Activated gamma-delta T cell treated with anti-CD3 and anti-CD28 coated beads, Interleukin-2, amount 50 U/mL, for 16 hours (primary cell): ENCODE measurements at places on chromosomes 13 and 19.

DNA sequence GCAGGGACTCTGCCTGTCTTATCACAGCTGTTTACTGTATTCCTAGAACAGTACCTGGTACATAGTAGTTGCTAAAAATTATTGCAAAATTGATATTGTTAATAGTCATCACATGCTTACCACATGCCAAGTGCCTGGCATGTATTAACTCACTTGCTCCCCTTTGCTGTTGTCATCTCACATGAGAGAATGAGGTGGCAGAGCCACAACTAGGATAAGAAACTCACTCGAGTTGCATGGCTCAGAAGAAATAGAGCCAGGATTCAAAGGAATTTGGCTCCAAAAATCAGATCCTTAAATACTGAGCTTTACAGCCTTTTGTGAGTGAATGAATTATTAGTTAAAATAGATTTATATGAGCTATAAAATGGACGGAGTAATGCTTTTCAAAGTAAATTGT is 42.6 kb downstream of the B3GLCT start:
- no peak for DNase-seq

DNA sequence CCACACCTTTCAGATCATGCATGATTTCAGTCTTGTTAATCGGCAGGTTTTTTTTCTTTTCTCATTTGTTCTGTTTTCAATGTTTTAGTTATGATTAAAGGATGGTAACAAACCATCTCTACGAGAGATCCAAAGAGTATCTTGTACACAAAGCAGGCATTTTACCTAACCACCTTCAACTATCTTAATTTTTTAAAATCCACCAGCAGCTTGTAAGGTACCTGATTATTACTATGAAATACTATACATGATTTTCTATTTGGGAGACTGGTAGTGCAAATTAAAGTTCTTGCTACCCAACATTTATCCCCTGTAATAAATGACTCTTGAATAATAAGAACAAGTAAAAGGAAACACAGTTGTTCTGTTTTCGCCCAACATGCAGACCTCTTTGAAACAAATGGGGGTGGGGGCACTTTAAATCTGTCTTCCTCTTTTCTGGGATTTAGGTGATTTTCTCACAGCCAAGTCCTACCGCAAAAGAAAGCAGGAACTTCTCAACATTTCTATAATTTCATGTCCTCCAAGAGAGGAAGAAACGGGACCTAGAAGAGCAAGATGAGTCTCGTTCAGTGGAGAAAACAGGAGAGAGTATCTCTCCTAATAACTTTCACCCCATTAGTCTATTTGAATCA is 3.6 kb downstream of the POU4F1 start:
- no peak for DNase-seq

GRCh38 chr19:18007044-18007916 is 690 bp upstream of the ARRDC2 start:
- DNase-seq, result peak; percentile 71

DNA sequence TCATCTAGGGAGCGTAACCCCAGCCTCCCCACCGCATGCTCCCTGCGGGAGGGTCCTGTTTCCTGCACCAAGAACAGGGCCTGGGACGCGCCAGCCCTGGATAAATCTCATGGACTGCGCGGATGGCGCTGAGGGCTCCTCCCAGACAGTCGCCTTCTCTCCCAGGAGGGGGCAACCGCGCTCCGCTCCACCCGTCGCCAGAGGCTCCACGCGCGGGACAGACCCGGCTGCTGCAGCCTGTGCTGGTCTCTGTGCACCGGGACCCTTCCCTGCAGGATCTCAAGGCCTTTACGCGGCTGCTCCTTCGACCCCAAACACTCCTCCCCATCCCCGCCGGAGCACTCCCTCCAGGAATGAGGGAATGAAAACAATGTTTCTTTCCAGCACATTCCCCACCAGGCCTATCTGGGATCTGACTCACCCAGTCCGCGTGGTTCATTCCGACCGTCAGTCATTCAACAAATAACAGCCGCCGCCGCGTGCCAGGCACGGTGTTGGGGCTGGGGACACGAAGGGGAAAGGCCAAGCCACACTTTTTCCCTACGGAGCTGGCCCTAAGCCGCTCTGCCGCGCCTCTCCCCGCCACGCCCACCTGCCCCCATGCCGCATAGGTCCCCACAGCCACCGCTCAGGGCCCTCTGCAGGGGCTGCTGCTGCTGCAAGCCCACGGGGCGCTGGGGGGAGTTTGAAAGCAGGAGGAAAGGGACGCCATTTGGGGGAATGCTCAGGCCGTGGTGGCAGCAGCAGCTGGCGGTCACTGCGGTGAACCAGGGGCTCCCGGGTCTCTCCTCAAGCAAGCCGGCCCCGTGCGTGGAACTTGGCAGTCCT is 6.0 kb downstream of the PNMA8B start:
- DNase-seq, result no peak

- peak; percentile 19 for DNase-seq
These were observed 6.5 kb downstream of the UNC13A start for GRCh38 chr19:17681505-17682125.

GRCh38 chr19:8503510-8503909 is 1.1 kb upstream of the PRAM1 start:
- no peak for DNase-seq

GRCh38 chr13:75761369-75761768 is 125.2 kb downstream of the LMO7 start:
- no peak for DNase-seq

DNA sequence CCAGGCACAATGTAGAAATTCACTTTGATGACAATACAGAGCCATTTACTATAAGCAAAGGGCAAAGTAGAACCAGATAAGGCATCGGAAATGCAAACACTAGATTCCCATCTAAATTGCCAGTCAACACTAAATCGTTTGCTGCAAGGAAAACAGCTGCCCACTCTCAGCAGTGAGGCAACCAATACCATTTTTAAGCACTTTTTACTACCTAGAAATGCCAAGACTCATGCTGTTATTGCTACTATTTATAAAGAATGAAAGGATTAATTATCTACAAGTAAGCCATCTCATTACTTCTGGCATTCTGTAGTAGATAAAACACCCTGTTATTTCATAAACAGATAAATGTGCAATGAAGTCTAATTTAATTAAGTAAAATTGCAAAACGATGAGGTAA is 422.0 kb downstream of the FGF14 start:
- no peak for DNase-seq

DNA sequence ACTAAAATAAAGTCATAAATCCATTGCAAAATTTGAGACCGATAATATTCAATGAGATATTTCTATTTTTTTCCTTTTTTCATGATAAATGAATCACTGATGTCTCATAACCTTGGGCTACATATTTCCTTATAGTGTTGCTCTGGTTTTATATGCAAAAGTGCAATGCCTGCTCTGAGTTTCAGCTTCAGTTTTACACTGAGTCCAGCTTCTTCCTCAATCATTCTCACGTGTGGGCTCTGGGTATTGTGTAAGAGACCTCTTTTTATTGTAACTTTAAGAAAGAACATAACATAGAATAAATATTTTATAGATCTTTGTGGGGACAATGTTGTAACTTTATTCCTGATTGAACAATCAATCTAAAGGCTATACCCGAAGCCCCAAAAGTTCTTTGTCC is 280.2 kb upstream of the EDNRB start:
- no peak for DNase-seq
